Anterior cingulate cortex (tissue), 58 donors: ENCODE measurements at places on chromosomes 3 and 15.

DNA sequence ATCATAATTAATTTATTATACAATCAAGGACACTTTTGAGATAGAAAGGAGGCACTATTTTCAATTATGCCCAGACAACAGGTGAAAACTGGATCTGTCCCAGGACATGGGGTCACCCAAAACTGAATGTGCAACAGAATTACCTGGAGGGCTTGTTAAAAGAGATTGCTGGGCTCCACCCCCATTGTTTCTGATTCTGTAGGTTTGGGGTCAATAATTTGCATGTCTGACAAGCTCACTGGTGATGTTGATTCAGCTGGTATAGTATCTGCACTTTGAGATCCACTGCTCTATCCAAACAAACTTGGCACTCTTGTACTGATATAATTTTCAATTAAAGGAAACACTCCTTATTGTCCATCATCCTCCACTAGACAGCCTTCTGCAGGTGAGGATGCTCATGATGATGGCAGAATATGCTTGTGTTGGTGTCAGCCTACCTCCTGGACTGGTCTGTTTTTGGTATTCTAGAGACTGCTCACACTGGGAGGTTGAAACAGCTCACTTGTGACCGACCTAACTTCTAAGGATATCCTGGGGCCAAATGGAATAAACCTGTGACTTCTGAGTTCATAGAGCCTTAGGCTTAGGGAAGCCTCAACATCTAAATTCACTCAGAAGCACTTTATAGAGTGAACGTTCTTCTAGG, 2.2 kb downstream of the P2RY14 start:
- no peak for DNase-seq

GRCh38 chr3:64316971-64317370, 91.7 kb upstream of the PRICKLE2 start:
- no peak for DNase-seq

DNA sequence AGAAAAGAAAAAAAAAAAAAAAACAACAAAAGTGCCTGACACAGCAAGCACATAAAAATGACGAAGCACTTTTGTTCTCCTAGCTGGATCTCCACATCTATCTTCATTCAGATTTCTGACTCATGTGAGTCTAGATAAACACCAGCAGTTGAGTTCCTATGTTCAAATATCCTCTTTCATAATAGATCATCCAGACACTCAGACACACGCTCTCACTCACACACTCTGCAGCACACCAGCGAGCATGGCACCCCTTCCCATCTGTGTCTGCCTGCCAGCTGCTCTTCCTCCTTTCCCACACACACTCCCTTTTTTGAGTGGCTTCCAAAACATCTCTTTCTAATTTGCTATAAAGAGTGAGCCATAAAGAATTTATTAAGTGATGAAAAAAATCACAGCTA, 19.8 kb upstream of the CELF6 start:
- peak; percentile 25 for DNase-seq

- DNase-seq, result no peak
Observed at GRCh38 chr15:34650177-34650576, 66.7 kb upstream of the GOLGA8B start.

DNA sequence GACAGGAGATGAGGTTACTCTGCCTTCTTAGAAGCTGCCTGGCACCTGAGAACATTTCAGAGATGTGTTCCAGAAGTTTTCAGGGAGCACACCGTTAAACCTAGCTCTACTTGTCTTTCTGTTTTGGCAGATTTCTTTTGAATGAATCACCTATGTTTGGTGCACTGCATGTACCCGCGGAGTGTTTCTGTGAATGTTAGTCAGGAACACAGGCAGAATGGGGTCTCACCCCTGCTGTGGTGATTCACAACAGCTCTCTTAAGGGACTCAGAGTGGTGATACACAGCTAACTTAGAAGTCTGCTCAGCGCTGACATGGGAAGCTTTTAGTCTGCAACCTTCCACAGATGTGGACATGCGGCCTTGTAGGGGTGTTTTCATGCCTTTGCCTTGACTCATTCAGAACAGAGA, 24.0 kb downstream of the TSEN2 start:
- no peak for DNase-seq

GRCh38 chr3:51637941-51638471, 33.0 kb upstream of the TEX264 start:
- no peak for DNase-seq

- DNase-seq, result no peak
Observed at GRCh38 chr15:59993041-59993750, 10.9 kb upstream of the FOXB1 start.

GRCh38 chr3:129038121-129038855, 22.3 kb upstream of the GP9 start:
- DNase-seq, result no peak

DNA sequence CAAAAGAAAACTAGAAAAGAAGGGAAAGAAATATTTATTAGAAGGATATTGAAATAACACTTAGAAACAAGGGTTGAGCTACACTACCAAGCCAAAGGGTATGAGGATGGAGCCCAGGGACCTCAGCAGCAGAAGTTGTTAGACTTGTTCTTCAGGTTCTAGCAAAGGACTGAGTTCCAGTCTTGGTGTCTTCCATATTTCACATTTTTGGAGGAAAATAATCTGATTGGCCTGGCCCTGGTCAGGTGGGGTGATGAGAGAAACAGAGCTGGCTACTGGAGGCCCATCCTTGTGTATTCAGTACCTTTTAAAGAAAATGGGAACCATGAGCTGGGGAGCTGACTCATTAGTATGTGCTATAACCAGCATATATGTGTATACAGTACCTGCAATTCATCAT, 28.2 kb downstream of the PPP4R2 start:
- DNase-seq, result no peak

DNA sequence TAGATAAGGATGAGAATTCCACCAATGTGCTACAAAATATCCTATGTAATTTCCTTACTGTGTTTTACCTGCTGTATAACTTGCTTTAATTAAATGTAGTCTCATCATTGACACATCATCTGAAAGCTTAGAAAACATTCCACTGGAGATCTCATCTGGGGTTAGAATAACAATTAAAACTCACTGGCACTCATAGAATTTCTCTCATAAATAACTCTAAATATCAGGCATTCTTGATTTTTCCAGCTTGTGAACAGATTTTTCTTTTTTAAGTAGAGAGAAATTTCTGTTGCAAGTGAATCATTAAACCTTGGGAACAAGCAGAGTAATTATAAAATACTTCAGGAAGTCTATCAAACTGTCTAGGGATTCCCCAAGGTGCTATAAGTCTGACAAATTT, 843.8 kb downstream of the NAALADL2 start:
- DNase-seq, result no peak

DNA sequence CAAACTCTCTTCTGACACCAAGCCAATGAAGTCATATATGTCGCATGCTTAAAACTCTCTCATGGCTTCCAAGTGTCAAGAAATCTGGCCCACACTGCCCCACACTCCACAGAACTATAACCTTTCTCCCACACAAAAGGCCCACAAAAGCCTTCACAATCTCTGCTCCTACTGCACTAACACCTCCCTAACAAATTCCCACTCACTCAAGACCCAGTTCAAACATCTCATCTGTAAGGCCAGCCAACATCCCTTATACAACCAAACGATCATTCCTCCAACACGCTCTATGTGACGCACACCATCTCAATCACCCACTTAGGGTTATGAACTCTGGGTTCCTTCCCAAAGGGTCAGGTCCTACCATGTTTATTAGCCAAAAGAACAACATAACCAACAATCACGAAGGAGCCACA, 13.5 kb downstream of the TBC1D2B start:
- DNase-seq, result no peak

DNA sequence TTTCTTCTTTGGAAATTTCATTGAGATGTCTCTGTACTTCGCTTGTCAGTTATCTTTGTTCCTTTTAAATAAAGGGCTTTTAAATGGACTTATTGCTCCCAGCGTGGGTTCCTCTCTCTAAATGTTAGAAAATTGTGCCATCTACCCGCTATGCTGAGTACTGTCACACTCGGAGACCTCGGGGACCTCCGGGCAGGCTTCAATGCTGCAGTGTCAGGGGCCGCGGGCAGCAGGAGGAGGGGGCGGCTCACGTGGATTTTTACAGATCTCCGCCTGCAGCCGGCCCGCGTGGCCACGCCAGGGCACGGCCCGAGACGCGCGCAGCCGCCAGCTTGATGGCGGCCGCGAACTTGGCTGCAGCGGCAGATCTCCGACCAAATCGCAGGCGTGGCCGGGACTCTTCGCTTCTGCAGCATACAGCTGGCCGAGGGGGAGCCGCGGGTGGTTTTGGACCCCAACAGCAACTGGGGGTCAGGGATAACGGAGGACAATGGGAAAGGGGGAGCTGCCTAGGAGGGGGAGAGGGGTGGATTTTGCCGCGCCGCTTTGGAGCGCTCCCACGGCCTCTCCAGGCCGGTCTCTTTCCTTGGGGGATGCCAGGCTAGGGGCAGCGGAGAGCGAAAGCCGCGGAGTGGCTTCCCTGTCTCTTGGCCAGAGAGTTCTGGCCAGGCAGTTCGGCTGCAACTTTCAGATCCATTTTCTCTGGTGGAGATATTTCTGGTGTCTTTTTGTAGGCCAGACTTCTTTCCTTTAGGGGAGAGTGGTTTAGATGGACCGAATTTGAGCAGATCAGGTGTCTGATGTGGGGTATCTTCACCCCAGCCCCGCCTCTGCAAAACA, 15.3 kb downstream of the NR2F2 start:
- no peak for DNase-seq

DNA sequence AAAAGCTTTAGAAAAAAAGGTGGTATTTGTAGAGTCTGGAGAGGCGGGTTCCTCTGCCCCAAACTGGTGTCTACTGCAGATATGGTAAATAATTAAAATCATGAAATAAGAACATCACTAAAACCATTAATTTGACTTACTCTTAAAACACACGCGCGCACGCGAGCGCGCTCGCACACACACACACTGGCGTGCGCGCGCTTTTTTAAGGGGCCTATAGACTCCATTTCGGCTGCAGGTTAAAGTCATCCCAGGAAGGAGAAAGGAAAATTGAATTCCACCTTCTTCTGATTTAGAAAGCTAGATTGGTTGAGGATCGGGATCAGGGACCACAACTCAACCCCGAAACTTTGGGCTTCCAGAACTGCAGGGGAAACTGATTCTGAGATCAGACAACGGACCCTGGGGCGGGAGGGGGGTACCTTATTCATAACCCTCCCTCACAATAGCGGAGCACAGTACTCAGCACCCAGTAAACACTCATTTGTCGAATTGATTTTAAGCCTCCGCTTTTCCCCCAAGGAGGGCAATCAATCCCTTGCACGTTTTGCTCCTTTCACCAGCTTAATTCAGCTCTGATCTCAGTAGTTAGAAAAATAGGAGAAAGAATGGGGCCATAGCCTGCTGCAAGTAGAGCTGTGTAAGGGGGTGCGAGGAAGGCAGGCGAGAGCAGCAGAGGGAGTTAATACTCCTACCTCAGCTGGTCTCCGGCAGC, 509 bp upstream of the LRRC3B start:
- DNase-seq, result no peak

- DNase-seq, result no peak
Observed at GRCh38 chr3:53035825-53036619, 9.9 kb downstream of the SFMBT1 start.

- DNase-seq, result no peak
Observed at GRCh38 chr15:69735121-69735520, 282.5 kb downstream of the RPLP1 start.

GRCh38 chr3:178676942-178677790, 140.9 kb downstream of the KCNMB2 start:
- DNase-seq, result no peak

- no peak for DNase-seq
Observed at GRCh38 chr3:74532446-74532845, 82.0 kb downstream of the CNTN3 start.

GRCh38 chr3:62416144-62416543, 42.8 kb upstream of the FEZF2 start:
- DNase-seq, result no peak

DNA sequence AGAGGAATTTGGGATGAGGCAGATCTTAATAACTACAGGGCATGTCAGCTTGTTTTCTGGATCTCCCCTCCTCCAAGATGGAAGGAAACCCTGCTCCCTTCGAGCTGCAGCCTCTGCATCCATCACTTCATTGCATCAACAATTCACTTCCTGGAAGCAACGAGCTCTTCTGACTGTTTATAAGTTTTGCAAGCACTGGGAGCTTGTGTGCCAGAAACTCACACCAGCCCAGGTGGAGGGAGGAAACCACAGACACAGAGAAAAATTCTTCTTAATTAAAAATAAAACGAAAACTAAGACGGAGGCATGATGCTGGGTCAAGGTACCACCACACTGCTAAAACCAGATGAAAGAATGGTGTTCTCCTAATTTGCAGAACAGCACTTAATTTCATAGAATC, 10.6 kb downstream of the LRIG1 start:
- no peak for DNase-seq

DNA sequence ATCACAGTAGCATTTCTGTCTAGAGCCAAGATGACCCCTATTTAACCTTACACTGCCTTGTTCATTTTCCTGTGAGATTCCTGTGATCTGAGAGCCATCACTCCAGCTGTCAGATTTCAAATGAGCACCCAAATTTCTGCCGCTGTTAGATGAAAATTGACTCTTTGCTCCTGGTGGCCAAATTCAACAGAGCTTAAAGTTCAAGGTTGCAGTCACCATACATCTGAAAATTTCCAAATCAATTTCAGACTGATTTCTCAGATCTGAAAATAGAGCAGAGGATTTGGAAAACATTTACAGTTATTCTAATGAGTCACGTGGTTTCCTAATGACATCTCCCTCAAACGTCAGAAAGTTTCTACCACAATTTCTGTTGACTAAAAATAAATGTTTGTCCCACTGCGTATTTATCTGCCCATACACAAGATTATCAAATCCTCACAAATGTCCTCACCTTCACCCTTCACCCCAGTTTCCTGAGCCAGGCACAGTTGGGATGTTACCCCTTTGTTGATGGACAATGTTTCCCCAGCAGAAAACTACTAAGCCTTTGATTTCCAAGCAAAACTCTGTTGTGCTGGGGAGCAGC, 16.4 kb downstream of the HDC start:
- DNase-seq, result no peak

DNA sequence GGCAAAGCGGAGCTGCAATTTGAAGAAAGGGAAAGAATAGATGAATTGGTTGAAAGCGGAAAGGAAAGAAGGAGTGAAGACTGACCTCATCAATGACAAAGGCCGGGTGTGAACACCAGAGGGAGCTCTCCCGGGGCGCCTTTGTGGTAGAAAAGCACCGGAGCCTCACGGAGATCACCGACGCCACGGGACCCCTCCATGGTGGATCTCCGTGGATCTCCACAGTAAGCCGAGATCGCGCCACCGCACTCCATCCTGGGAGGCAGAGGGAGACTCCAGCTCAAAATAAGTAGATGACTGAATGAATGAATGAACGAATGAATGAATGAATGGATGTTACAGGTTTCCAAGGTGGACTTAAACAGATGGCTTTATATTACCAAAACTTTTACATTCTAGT, 25.0 kb downstream of the GPR160 start:
- DNase-seq, result no peak

- no peak for DNase-seq
Observed at GRCh38 chr15:66729331-66729951, 27.4 kb downstream of the SMAD6 start.
